Tibial nerve (tissue), 4 donors: ENCODE measurements at places on chromosomes 1 and 21.
A peak's percentile ranks its signal among the peaks of the same experiment; 100 is the strongest.

DNA sequence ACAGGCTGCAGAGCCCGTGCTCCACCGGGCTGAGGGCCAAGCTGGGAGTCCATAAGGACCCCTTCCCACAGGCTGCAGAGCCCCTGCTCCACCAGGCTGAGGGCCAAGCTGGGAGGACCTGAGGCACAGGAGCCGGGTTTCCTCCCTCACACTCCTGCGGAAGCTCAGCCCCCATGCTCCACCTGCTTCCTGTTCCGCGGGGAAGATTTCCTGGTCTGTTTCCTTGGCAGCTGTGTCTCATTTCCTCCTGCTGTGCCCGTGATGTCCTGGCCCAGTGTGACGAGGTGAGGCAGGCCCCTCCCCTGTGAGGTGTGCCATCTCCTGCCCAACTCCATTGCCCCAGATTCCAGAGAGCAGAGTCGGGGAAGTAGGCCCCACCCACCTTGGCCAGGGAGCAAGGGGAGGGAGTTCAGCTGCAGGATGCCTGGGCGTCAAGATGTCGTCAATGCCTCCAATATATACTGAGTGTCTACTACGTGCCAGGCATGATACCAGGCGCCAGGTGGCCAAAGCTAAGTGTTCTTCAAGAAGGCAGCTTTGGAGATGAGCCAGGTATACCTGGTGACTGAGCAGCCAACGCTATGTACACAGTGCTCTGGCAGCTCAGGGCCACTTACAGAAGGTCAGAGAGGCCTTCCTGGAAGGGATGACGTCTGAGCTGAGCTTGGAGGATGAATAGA lies 58.8 kb downstream of the NAV1 start:
- H3K4me1 ChIP-seq: peaks cover 10% of the 10 kb centered on the region
- H3K36me3 ChIP-seq: peaks cover under 1% of the 10 kb centered on the region
- DNase-seq: no peak
- H3K27ac ChIP-seq: no peak overlapping the region
- H3K4me3 ChIP-seq: no peak overlapping the region
- no peaks in the 10 kb centered on the region for H3K27me3 ChIP-seq

- no peak overlapping the region for H3K27ac ChIP-seq
- H3K36me3 ChIP-seq: no peaks in the 10 kb centered on the region
- no peaks in the 10 kb centered on the region for H3K27me3 ChIP-seq
- H3K4me1 ChIP-seq: no peaks in the 10 kb centered on the region
- no peak for DNase-seq
These were observed 23.0 kb upstream of the ZBTB40 start for GRCh38 chr1:22428672-22429071.

DNA sequence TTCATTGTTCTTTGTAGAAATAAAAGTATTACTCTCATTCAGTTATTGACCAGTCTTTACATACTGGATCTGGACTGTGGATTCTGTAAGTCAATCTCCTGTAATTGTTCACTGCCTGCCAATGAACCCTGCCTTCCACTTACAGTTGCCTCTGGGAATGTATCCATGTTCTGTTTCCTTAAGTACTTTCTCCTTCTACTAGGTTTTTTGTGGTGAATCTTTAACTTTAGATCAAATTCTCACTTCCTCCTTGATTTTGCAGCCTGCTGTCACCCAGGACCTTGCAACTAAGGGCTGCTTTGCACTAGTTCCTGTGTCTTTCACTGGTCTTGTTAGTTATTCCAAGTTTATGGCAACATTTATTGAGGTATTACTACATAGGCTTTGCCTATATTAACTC lies 28.2 kb upstream of the ANKRD13C start:
- no peaks in the 10 kb centered on the region for H3K4me1 ChIP-seq
- no peak for DNase-seq
- no peak overlapping the region for H3K4me3 ChIP-seq

- H3K36me3 ChIP-seq: no peaks in the 10 kb centered on the region
- H3K27ac ChIP-seq: no peak overlapping the region
- no peak for DNase-seq
- no peak overlapping the region for H3K4me3 ChIP-seq
These were observed 7.5 kb downstream of the PCSK9 start for GRCh38 chr1:55046871-55047270.

DNA sequence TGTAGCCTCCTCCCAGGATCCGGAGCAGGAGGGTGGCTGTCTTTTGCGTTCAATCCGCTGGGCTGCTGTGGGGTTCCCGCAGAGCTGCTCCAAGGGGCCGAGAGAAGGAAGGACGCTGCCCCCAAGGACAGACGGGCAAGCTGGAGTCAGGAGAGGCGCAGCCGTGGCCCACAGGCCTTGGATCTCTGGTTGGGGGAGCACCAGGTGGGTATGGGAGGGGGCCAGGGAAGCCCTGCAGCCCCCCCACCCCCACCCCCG lies 15.9 kb upstream of the SKI start:
- H3K36me3 ChIP-seq: no peaks in the 10 kb centered on the region
- H3K4me3 ChIP-seq: peak overlapping the region; percentile 18
- peak overlapping the region; percentile 88 for H3K27ac ChIP-seq
- peaks cover 48% of the 10 kb centered on the region for H3K4me1 ChIP-seq
- no peaks in the 10 kb centered on the region for H3K27me3 ChIP-seq
- DNase-seq: no peak
